ENCODE measurements at places on chromosomes 7 and 10. TPM values are rescaled to one million over a fixed set of nuclear protein-coding genes. Genes with fewer than 3 reads are reported as not detected.

Gene GBX1
- total RNA-seq, result not detected

Gene MYPN
- not detected for total RNA-seq

GRCh38 chr7:103130901-103131624, 17.8 kb downstream of the NAPEPLD start:
- no peak for DNase-seq

GRCh38 chr10:103125323-103126267, 67.5 kb downstream of the NT5C2 start:
- DNase-seq, result no peak

DNA sequence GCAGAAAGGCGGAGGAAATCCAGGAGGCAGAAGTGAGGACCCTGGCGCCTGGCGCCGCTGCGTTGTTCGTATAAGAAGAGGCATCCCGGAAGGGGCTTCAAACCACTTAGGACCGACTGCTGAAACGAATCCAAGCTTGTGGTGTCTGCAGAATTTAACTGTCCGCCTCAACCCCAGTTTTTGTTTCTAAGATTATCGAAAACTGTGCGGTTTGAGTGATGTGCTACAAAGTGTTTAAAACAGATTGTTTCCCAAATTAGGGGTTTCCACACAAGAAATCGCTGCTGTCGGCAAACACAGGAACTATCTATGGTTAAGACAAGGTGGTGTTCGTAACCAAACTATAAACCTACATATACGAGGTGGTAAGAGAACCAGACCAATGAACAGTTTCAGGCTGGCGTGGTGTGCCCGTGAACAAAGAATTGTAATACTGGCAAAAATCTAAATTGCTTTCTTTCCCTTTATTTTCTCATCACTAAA, 835 bp upstream of the DGKI start:
- no peak for DNase-seq

- DNase-seq, result no peak
Observed at GRCh38 chr10:124578231-124579010, 116.8 kb downstream of the LHPP start.

DNA sequence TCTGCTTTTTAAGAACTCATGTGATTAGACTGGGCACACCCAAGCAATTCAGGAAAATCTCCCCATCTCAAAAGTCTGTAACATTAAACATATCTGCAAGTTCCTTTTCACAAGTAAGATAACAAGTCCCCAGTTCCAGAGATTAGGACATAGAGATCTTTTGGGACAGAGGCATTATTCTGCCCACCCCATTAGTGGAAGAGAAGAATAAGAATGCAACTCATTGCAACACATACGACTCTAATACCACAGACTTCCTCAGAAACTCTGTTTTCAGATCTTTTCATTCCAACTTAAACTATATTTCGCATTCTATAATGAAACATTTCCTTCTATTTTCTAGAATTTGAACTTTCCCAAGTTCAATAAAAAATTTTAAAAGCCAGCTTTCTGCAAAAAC, 137.7 kb downstream of the SEMA3C start:
- DNase-seq, result no peak

Gene INHBA
- 3.5 TPM for total RNA-seq

Gene VPS37D
- 1.1 TPM for total RNA-seq

GRCh38 chr10:51743146-51743545, 43.8 kb upstream of the CSTF2T start:
- DNase-seq, result no peak

Gene PNLIPRP3
- not detected for total RNA-seq

Gene AKR1C1
- total RNA-seq, result 237 TPM

Gene SPDYE2B
- total RNA-seq, result not detected

Gene ZNF398
- total RNA-seq, result 13.3 TPM

- DNase-seq, result no peak
Observed at GRCh38 chr10:5975641-5976473, 1.5 kb downstream of the IL15RA start.

Gene SMO
- 4.1 TPM for total RNA-seq

- DNase-seq, result no peak
Observed at GRCh38 chr7:141698247-141699015, 3.5 kb downstream of the DENND11 start.

- DNase-seq, result no peak
Observed at GRCh38 chr10:71575451-71575850, 144.1 kb downstream of the C10orf105 start.

- no peak for DNase-seq
Observed at GRCh38 chr10:133396035-133396624, 2.2 kb downstream of the MTG1 start.

Gene SPAM1
- not detected for total RNA-seq

DNA sequence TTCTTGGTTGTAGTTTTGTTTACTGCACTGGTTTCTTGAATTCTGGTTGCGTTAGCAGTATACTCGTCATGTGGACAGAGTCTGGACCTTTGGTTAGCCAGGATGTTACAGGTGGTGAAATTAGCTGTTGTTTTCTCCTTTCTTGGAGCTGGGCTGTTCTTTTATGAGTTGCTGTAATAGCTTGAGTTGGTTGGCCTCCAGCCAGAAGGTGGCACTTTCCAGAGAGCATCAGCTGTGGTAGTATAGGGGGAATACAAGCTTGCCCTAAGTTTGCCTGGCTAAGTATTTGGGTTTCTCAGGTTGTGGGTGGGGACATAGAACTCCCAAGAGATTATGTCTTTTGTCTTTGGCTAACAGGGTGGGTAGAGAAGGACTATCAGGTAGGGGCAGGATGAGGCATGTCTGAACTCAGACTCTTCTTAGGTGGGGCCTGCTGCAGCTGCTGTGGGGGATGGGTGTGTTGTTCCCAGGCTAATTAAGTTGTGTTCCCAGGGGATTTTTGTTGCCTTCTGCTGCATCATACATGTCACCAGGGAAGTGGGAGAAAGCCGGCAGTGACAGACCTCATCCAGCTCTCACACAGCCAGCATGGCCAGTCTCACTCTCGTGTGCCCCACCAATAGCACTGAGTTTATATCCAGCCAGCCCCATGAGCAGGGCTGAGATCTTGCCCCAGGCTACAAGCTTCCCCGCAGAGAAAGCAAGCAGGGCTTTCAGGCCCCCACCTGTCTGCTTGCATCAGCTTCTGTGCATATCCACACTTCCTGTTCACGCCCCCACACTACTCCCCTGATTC, 246.7 kb upstream of the TPK1 start:
- DNase-seq, result no peak

- no peak for DNase-seq
Observed at GRCh38 chr10:49356181-49356580, 39.7 kb downstream of the DRGX start.

DNA sequence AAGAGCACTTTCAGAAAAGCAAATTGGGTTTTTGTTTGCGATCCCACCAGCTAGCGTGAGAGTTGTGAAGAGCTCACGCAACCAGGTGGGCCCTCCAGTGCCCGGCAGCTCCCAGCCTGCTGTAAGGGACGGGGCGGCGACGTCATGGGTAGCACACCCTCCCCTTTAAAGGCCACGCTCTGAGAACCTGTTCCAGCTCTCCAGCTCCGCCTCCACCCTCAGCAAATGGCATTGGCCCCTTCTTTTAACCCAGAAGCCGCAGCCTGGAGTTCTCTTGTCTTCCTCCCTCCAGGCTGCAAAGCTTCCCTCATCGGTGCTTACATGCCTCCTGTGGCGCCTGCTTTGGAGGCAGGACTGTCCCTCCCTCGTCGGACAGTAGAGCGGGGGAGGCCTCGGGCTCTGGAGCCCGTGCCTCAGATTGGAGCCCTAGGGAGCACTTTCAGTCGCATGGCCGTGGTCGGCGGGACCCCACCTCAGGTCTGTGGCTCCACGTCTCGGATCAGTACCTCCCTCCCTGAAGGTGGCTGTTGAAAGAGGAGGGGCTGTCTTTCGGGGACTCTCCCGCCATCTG, 32.9 kb downstream of the WIPI2 start:
- DNase-seq, result no peak

Gene ANKRD22
- total RNA-seq, result not detected

DNA sequence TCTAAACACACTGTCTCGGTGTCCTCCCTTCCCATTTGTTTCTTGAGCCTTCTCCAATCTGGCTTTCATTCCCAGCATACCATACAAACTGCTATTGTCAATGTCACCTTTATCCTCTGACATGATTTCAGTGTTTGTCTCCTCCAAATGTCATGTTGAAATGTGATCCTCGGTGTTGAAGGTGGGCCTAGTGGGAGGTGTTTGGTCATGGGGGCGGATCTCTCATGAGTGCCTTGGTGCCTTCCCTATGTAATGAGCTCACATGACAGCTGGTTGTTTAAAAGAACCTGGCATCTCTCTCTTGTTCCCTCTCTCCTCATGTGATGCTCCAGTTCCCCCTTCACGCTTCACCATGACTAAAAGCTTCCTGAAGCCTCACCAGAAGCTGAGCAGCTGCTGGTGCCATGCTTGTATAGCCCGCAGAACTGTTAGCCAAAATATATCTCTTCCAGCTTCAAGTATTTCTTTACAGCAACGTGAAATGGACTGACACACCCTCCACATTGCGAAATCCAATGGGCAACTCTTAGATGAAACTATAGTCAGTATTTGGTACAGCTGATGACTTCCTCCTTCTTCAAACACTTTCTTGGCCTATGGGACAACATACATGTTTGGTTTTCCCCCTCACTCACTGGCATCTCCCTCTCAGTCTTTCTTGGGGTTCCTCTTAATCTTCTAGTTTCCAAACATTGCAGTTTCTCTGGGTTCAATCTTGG, 27.8 kb downstream of the RNLS start:
- no peak for DNase-seq

DNA sequence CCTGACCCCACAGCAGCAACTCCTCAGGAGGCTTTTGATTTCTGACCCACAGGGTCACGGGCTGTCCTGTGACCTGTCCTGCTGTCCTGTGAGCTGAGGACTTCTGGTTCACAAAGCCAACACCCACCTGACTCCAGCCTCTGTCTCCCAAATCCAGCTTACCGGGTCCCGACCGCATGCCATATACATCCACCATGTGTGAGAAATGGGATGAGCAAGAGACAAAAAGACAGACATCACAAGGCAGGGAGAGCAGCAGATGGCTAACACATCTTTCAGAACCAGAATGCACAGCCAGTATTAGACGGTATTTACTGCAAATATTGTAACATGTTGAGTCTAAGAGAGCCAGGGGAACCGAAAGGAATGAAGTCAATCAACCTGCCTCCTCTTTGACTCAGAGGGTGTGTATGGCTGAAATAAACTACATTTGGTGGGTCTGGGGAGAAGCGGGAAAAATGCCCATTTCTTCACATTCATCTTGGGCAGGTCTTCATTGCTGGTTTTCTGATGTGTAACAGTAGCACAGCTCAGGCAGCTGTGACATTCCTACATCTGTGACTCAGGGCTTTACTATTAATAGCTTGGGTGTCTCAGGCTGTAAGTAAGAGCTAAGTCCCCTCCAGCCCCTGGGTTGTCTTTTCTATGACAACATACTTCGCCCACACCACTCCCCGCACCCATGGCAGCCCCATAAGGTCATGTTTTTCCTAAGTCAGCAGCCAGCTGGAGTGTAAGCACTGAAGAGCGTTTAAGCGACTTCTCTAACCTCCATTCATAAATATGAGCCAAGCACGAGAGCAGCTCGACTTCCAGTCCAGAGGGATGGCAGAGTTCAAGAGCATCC, 25.0 kb downstream of the ABLIM1 start:
- DNase-seq, result peak; percentile 38

GRCh38 chr7:80882213-80882801, 36.5 kb downstream of the SEMA3C start:
- no peak for DNase-seq

- no peak for DNase-seq
Observed at GRCh38 chr10:85959239-85959638, 407.4 kb downstream of the GRID1 start.

DNA sequence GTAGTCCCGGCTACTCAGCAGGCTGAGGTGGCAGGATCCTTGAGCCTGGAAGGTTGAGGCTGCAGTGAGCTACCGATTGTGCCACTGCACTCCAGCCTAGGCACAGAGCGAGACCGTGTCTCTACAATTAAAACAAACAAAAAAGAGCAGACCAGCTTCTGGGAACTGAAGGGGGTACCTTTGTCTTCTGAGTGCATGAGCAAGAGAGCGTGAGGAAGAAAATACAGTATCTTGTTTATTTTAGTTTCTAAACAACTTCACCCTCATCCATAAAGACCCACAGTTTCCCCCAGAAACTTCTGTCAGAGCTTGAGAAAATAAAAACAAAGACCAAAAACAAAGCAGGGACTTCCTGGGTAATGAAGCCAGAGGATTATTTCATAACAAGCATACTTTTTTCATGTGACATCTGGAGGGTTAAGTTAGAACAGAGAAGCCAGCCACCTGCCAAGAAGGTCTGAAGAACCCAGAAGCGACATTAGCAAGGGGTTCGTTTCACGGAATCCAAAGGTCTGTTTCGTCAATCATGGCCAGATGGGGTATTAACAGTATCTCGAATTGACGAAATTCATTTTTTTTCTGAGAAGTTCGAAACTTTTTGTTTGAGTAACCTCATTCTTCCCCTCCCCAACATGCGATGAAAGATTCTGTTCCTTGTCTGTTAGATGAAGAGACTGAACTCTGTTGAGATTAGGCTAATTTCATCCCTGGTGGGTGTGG, 10.2 kb upstream of the IL2RA start:
- no peak for DNase-seq

GRCh38 chr10:74743401-74743800, 83.0 kb upstream of the KAT6B start:
- DNase-seq, result no peak

Gene KBTBD2
- 45.6 TPM for total RNA-seq

DNA sequence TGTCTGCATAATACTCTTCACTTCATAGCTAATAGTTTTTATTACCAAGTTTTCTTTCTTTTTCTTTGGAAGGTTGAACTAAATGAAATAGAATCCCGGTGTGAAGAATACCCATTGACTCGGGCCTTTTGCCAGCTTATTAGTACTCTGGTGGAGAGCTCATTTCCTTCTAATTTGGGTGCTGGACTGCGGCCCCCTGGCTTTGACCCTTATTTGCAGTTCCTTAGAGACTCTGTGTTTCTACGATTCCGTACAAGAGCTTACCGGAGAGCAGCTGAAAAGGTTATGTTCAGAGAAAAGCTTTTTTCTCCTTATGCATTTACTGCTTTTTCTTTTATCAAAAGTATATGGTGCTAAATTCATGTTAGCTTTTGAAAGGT, 40.2 kb downstream of the NUP205 start:
- DNase-seq, result no peak

GRCh38 chr7:109158246-109158645, 588.6 kb downstream of the DNAJB9 start:
- no peak for DNase-seq

Gene CDH23
- 41.9 TPM for total RNA-seq

- DNase-seq, result no peak
Observed at GRCh38 chr7:15764010-15764409, 77.5 kb upstream of the MEOX2 start.

- no peak for DNase-seq
Observed at GRCh38 chr10:127073666-127074065, 122.7 kb downstream of the INSYN2A start.

Gene COL1A2
- 200 TPM for total RNA-seq

- DNase-seq, result no peak
Observed at GRCh38 chr10:28738200-28738599, 60.9 kb downstream of the BAMBI start.

GRCh38 chr10:13555884-13556510, 27.2 kb upstream of the BEND7 start:
- DNase-seq, result no peak

- DNase-seq, result no peak
Observed at GRCh38 chr7:114823290-114823689, 98.6 kb upstream of the MDFIC start.
